ENCODE measurements at places on chromosomes 3 and 15.

GRCh38 chr15:89551550-89551949, 23.7 kb upstream of the TICRR start:
- DNase-seq, result no peak

- peak; percentile 72 for DNase-seq
Measured at GRCh38 chr15:58985443-58985842, 2.0 kb upstream of the RNF111 start.

- DNase-seq, result no peak
Measured at GRCh38 chr15:85094685-85095084, 113.0 kb downstream of the PDE8A start.

GRCh38 chr15:65400760-65401610, 21.8 kb downstream of the IGDCC4 start:
- peak; percentile 79 for DNase-seq

DNA sequence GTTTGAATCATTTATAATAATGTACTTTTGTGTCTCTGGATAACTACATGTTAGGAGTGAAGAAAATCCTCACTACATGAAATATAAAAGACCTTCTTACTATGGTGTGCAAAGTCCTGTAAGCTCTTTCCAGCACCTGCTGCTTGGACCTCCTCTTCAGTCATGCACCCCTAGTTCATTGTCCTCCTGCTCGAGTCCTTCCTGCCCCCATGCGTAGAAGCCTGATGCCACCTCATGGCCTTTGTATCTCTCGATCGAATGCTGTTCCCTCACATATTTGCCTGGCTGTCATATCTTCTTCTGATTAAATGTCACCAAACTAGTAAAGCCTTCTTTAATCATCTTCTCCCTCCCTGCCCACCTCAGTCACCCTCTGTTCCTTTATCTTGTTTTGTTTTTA, 49.9 kb upstream of the SUCLG2 start:
- DNase-seq, result no peak

GRCh38 chr3:178480795-178481194, 55.4 kb upstream of the KCNMB2 start:
- DNase-seq, result no peak

DNA sequence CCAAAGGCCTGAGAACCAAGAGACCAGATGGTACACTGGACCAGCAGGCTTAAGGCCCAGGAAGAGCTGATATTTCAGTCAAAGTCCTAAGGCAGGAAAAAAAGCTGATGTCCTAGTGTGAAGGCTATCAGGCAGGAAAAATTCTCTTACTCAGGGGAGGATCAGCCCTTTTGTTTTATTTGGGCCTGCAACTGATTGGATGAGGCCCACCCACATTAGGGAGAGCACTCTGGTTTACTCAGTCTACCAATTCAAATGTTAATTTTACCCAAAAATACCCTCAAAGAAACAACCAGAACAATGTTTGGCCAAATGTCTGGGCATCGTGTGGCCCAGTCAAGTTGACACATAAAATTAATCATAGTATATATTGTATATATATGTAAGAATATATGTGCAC, 24.5 kb upstream of the MYRIP start:
- no peak for DNase-seq

DNA sequence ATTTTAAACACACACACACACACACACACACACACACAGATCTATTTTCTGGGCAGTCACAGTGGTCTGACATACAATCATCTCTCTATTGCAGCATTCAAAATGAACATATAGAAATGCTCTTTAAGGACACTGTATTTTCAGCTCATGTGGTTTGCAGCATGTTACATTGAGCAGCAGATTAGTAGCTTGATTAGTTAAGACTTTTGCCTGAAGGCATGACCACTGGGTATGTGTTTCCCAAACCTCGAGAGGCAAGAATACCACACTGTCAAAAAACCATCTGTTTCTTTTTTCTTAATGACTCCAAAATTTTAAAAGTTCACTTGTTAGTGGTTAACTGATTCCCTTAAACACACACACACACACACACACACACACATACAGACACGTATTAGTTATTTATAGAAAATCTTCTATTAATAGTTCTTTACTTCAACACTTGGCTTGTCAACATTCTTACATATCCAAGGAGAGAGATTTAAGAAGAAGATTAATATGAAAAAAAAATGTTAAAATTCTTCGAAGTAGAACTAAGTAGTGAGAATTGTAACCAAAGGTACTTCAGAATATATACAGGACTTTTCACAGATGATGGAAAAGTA, 518.2 kb downstream of the CADM2 start:
- no peak for DNase-seq

All from Right ventricle myocardium inferior (tissue), 1 donor.